CD4-positive, alpha-beta memory T cell (primary cell): ENCODE measurements at places on chromosomes 11 and 22. TPM values are rescaled to one million over a fixed set of nuclear protein-coding genes. Genes with fewer than 3 reads are reported as not detected.

- no peak for DNase-seq
Observed at GRCh38 chr11:62176766-62177165, 13.2 kb upstream of the SCGB1D1 start.

Gene TMEM86A
- total RNA-seq = 2.5 TPM

DNA sequence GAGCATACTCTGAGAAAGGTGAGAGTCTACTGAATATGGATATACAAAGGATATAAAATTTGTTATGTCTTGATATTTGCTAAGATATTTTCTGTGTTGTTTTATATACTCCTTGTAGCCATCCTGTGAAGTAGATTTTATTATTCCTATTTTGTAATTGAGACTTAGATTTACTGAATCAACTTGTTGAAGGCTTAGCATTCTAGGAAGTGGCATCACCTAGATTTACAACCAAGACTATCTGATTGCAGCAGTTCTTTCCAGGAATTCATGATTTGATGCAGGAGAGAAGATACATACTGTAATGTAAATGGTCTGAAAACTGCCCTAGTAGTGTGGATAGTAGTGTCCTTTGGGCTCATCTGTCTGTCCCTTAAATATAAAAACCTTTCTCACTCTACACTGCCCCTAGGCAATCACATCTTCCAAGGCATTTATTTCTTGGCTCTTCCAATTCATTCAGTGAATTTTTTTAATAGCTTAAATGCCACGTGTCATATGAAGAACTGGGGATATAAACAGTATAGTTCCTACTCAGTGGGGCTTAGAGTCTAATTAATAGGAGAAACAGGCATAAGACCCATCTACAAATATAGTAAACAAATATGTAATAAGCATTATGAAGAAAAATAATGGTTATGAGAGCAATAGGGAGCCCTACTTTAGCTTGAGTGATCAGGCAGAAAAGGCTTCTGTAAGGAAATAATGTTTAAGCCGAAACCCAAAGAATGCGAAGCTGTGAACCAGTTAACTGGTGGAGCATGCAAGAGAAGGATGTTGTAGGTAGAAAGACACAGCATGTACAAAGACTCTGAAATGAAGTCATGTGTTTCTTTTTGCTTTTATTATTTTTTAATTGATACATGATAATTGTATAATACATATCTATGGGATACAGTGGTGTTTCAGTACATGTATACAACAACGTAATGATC is 13.6 kb downstream of the IPO7 start:
- DNase-seq = no peak

GRCh38 chr11:62340269-62340901 is 3.1 kb downstream of the ASRGL1 start:
- peak; percentile 42 for DNase-seq

GRCh38 chr11:70727899-70728620 is 329.7 kb downstream of the CTTN start:
- no peak for DNase-seq

DNA sequence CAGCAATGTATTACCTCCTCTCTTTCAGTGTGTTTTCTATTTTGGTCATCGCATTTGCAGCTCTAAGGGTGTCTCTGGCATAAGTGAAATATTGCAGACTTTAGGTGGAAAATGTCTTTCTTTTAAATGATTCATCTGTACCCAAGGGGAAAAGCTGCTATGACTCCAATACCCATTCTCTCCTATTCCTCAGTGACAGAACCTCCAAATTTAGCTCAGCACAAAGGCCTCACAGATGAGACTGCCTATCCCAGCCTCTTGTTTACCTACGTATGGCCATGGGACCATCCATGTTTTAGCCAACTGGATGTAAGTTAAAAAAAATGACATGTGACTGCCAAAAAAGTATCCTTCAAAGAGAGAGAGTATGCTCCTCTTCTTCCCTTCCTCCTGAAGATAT is 7.9 kb downstream of the MTMR2 start:
- DNase-seq = no peak

- DNase-seq = peak; percentile 7
Observed at GRCh38 chr22:29122041-29122440, 49.2 kb downstream of the KREMEN1 start.

DNA sequence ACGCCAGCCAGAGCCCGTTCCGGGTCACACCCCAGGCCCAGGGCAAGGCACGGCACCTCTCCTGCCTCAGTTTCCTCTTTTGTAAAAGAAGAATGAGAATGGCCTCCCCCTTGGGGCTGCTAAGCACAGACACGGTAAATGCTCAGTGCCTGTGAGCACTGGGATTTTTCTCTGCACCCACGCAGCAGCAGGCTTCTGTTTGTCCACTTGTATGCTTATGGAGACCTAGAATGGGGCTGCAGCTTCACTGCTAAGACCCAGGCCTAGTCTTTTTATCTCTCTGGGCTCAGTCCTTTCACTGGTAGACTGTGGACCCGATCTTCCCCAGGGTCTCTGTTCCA is 1327.9 kb downstream of the TBC1D22A start:
- DNase-seq = no peak

DNA sequence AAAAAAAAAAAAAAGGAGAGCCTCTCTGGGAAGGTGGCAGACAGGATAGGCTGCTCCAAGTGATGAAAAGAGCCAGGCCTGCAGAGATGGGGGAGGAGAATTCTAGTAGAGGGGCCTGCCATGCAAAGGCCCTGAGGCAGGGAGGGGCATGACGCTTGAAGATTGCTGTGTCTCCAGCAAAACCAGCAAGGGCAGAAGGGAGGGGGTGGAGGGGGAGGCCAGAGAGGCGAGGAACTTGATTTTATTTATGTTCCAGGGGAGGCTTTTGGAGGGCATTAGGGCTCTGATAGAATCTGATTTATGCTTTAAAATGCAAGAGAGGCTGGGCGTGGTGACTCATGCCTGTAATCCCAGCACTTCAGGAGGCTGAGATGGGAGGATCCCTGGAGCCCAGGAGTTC is 16.7 kb upstream of the PACSIN2 start:
- DNase-seq = no peak

GRCh38 chr11:57490456-57491248 is 24.9 kb downstream of the SLC43A1 start:
- DNase-seq = no peak

Gene ANKK1
- 3.8 TPM for total RNA-seq
